Keratinocyte (primary cell): ENCODE measurements at places on chromosomes 5 and 9.

- DNase-seq: no peak
Observed at GRCh38 chr9:89878687-89879086, 273.9 kb downstream of the GADD45G start.

DNA sequence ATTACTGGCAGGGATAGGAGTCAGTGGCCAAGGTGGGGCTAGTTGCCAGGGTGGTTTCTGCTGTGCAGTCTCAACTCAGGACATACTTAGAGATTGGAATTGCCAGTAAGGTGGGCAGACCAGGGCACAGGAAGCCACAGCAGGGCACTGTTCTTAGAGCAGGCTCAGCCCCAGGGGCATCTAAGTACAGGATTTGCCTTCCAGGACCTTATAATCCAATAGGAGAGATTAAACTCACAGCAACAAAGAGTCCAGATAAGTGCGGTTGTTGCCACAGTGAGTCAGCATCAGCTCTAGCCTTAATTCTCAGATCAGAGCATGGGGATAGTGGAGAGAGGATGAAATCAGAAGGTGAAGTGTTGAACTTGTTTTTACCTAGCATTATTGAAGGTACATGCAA is 265.8 kb upstream of the TRPC7 start:
- no peak for DNase-seq

DNA sequence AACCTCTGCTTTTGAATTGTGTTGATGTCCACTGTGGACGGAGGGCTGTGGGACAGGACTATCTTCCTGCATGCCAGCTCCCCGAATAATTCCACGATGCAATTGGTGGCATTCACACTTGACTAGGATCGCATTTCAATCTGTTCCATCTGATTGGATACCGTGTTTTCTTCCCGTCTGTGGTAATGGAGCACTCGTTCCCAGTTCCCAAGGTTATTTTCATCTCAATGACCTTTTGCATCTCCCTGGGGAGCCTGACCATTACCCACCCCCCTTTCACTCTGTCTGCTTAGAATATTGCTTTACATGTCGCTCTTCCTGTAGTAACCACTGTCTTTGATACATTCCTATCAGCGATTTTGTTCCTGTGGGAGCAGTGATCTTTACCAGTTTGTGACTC is 402.2 kb upstream of the WWC1 start:
- no peak for DNase-seq

GRCh38 chr5:138752341-138752950 is 779 bp upstream of the CTNNA1 start:
- DNase-seq: no peak

- no peak for DNase-seq
Observed at GRCh38 chr5:143191720-143192119, 211.8 kb downstream of the NR3C1 start.

- no peak for DNase-seq
Observed at GRCh38 chr5:14929293-14930065, 57.9 kb upstream of the ANKH start.

DNA sequence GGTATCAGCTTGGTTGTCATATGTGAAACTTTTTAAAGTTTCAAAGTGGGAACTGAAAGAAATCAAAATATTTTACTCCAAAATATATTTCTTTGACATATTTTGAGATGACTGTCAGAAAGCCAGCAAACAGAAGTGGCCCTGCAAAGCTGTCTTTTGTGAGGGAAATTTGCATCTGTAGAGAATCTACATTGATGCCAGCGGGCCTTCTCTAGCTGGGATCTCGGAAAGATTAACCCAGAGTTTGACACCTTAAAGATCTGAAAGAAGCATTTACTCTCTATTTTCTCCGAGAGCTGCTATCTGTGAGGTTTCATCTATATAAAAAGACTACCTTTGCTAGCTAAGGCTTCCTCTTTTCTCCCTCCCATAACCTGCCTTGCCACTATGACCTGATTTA is 303.6 kb downstream of the FBXL17 start:
- DNase-seq: no peak

DNA sequence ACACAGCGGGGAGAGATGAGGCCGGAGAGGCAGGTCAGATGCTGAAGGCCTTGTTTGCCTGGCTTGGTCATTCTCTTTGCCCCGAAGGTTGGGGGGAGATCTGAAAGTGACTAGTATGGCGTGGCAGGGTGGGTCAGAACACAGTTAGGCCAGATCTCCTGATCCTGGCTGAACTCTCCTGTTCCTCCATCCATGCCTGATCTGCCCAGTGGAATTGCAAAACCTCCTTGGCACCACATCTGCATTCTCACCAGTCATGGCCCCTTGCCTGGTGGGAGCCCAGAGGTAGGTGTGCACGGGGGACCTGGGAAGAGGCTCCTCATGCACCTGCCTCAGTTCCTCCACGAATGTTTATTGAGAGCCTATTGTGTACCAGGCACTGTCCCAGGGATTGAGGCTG is 23.2 kb downstream of the TEX53 start:
- DNase-seq: no peak

GRCh38 chr5:124330595-124331220 is 415.7 kb downstream of the ZNF608 start:
- DNase-seq: no peak

DNA sequence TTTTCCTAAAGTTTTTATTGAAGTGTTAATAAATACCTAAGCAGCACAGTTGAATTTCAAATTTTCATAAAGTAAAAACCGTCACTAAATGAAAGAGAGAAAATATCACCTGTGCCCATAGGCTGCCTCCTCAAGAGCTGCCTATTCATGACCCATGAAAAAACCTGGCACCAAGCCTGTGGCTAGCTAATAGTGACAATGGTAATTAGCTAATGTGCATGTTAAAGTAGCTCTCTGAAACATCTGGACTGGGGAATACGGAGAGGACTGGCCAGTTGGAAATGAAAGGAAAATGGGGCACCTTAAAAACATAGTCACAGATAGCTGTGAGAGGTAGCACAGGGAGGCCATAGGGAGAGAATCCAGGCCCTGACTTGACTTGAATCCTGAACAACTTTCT is 5.4 kb upstream of the GNE start:
- no peak for DNase-seq

- DNase-seq: peak; percentile 84
Observed at GRCh38 chr5:133423618-133424282, 188.6 kb downstream of the FSTL4 start.

GRCh38 chr9:113579283-113580040 is 115.9 kb downstream of the RGS3 start:
- DNase-seq: no peak

DNA sequence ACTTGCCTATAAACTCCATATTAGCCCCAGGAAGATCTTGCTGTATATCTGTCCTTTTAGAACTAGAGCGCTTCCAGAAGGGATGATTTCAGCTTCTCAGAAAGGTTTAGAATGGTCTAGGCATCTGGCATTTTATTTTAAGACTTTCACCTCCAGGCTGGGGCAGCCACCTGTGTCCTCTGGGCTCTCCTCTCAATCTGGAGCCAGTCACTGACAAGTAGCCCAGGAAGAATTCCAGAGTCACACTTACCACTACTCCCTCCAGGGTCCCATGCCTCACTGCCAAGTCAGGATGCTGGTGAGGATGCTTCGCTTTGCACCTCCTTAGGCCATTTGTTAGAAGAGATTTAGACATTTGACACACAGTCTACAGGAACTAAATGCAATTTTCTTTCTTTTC is 20.8 kb downstream of the B4GALT1 start:
- no peak for DNase-seq

DNA sequence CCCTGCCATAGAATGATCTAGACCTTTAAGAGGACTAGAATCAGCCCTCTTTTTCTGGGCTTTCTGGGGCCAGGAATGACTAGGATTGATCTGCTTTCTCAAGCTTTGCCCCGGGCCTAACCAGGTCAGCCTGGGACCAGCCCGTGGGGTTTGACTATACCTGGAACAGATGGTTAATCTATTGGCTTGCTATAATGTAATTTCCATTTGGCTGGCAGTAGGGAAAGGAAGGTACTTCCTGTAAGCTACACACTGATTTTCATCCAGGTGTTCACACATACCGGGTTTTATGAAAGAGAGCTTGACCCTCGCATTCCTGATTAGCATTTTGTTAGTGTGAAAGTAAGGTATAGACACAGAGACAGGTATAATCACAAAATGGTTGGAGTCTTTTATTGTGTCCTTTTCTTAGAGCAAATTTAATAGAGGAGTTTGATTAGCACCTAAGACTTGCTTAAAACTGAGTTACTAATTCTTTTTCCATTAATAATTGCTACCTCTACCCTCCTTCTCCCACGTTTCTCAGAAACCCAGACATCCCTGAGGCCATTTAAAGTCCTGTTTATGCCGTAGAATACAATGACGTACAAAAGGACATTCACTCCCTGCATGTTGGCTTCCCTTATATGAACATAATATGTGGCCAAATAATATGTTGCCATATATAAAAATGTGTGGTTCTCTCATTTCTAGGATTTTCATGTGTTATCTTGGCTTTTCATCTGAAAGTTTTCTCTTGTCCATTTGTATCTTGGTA is 17.3 kb downstream of the LNPEP start:
- DNase-seq: no peak

DNA sequence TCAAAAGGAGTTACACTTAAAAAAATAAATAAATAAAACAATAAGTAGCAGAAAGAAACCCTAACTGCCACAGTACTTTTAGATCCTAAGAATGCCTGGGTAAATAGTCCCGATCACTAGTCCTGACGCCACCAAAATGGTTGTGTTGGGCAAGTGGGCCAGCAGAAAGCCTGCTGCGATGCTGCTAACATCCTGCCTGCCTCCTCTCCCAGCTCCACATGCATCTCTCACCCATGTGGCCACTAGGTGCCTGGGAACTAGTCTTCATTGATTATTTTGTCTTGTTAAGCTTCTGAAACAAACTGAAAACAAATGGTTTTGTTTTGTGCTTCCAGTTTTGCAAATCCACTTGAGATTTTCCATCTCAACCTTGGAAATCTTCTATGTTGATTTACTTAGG is 54.4 kb upstream of the TRAF1 start:
- DNase-seq: no peak
